ENCODE measurements at places on chromosomes 5 and 9.

DNA sequence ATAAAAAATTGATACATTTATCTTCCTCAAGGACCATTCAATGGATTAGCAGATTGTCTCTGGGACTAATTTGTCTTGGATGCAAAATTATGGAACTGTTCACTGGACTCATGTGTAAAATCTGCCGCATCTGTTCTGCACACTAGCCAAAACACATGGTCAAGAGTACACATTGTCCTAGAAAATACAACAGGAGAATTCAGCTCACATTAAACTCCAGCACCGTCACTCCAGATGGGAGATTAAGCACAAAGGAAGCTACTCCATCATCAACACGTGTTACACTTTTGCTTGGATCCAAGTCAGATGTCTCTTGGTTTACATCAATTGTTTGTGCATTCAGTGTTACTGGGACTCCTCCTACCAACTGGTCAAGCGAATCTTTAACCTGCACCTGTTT lies 28.8 kb downstream of the C5 start:
- DNase-seq, result peak; percentile 2

GRCh38 chr5:172862165-172862801 lies 28.2 kb downstream of the ERGIC1 start:
- no peak for DNase-seq

DNA sequence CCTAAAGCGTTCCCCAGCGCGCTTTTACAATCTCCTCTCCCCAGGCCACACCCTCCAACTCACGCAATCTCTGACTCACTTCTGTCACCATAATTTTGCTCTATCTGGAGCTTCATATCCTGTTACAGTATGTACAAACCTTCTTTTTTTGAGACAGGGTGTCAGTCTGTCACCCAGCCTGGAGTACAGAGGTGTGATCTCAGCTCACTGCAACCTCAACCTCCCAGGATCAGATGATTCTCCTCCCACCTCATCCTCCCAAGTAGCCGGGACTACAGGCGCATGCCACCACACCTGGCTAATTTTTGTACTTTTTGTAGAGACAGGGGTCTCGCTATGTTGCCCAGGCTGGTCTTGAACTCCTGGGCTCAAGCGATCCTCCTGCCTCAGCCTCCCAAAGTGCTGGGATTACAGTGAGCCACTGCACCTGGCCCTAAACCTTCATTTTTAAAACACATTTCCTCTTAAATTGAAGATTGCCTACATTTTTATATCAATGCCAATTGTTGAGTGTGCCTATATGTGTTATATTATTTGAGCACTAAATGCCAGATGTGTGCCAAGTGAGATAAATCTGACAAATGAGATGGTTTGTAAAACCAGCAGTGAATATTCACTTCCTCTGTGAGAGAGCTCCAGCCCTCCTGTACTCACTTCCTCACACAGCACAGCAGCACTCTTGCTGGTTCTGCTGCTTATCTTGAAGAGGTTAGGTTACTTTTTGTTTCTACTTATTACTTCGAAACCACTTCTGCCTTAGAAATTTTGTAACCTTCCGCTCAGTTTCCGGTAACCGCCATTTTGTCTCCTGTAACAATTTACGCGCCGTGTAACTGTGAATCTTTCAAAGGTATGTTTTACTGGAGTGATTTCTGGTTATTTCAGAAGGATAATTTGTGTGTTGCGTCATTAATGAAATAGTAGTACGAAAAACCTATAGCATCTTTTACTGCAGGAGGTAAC lies 57.9 kb downstream of the DOCK8 start:
- peak; percentile 6 for DNase-seq

GRCh38 chr9:73168298-73168934 lies 16.8 kb downstream of the ANXA1 start:
- DNase-seq, result no peak

- no peak for DNase-seq
Measured at GRCh38 chr9:5511476-5511875, 1.1 kb downstream of the PDCD1LG2 start.

DNA sequence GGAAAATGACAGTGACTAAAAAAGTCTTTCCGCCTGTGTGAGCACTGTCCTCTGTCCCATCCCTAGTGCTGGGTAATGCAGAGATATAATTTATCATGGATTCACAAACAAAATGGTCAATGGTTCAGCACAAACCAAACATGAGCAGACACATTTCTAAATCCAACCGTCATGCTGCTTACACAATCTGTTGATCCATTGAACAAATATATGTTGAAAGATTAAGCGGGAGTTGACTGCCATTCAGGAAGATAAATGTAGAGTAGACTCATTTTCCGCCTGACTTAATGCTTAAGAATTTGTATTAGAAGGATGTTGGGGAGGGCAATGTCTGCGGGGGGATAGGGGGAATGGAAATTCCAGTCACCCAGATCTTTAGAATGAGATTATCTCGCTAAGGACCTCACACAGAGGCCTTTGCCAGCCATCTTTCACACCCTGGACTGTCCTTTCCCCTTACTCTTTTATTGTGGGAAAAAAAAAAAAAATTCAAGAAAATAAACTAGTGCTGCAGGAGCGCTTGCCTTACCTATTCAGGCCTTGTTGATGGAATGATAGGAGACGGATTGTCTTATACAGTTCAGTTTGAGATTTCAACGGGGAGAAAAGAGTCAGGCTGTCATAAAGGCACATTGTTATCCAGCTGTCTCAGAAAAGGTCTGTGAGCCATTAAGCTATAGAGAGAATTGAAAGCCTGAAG lies 153.7 kb downstream of the TLE1 start:
- DNase-seq, result no peak

DNA sequence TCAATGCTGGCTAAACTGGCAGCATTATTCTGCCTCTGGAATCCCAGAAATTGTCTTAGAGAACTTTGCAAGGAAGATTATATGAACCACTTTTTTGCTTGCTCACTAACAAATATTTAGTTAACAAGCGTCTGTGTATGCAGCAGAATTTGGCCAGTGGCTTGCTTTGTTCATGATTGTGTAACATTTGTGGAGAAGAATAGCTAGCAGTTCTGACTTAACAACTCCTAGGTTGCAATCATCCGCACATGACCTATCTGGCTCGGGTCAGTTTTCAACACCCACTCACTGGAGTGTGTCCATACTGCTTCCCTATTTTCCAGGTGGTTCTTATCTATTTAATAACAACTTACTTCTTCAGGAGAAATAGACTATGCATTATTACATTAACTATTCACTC lies 98.5 kb downstream of the SNX18 start:
- DNase-seq, result no peak

DNA sequence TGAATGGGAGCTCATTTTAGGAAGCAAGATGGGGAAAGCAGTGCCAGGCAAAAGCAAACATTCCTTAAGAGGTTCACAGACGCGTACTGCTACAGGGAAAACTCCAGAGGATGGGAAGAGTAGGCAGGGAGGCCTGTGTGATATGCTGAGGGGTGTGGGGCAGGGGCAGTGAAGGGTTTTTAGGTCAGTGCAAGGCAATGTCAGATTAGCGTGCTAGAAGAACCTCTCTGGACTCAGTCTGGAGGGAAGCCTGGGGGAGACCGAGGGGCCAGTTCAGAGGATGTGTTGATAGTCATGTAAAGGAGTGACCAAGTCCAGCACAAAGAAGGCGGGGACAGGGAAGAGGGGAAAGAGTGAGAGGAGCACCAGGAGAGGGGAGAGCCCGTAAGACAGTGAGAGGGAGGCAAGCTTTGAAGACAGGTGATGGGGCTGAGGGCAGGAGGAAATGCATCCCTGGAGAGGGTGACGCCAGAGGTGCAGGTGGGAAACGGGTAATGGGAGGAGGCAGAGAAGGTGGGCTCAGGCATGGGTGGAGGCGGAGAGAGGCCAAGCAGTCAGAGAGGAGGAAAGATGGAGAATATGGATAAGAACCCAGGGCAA lies 134.5 kb downstream of the MTX3 start:
- no peak for DNase-seq

All from putamen (tissue), 1 donor.